ENCODE measurements at places on chromosomes 16 and 17. TPM values are rescaled to one million over a fixed set of nuclear protein-coding genes. Genes with fewer than 3 reads are reported as not detected.

Gene CES5A
- not detected for total RNA-seq

Gene KIF2B
- total RNA-seq, result not detected

Gene GPR139
- not detected for total RNA-seq

Gene STAC2
- total RNA-seq, result 0.16 TPM

Gene EME1
- total RNA-seq, result 0.85 TPM

Gene PRR35
- total RNA-seq, result 0.32 TPM

Gene RNF157
- 6.4 TPM for total RNA-seq
